Esophagus muscularis mucosa (tissue), 4 donors: ENCODE measurements at places on chromosomes 1 and 21. TPM values are rescaled to one million over a fixed set of nuclear protein-coding genes. Genes with fewer than 3 reads are reported as not detected.

- no peak for DNase-seq
Measured at GRCh38 chr1:241592273-241592958, 47.8 kb downstream of the CHML start.

- no peak for DNase-seq
Measured at GRCh38 chr21:14382486-14382834, 486 bp downstream of the HSPA13 start.

Gene IVL
- total RNA-seq = not detected

Gene MPZL1
- 130 TPM for total RNA-seq

- DNase-seq = no peak
Measured at GRCh38 chr1:206766251-206766856, 4.2 kb upstream of the IL19 start.

GRCh38 chr1:77438236-77438913, 156.6 kb downstream of the AK5 start:
- no peak for DNase-seq

Gene AKR7A3
- 1.6 TPM for total RNA-seq

Gene FGR
- 32.1 TPM for total RNA-seq

DNA sequence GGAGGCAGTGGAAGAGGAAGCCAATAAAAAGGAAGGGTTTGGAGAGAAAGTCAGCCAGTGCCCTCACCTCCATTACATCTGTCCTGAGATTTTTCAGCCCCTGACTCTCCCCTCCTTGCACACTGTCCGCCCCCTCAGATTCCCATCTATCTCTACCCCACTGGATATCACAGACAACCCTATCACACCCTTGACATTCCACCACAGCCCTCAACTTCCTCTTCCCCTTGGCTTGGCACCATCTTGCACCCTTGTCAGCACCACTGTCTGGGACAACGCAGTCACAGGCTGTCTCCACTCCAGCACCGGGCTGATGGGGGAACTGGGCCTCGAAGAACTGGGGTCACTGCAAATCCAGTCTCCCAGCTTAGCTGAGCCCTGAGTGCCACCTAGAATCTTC, 14.2 kb upstream of the PLEKHA6 start:
- no peak for DNase-seq

GRCh38 chr1:180235502-180236239, 5.6 kb downstream of the LHX4 start:
- no peak for DNase-seq

DNA sequence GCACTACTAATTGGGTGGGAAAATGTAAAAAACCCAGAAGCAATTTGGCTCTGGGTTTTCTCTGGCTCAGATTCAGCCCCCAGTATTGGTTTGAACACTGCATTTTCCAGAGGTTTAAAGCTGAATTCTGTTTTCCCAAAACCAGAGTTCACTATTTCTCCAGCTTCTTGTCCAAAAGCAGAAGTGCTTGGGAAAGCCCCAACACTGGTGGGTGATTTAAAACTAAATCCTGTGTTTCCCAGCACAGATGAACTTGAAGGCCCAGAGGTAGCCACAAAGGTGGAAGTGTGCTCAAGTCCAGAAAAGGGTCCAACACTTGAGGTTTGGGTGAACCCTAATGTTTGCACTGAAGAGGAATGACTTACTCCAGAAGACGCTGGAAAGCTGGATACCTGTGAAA, 678 bp downstream of the MCM3AP start:
- DNase-seq = no peak

Gene POMGNT1
- total RNA-seq = 47.2 TPM

- no peak for DNase-seq
Measured at GRCh38 chr1:115723756-115724155, 44.8 kb downstream of the CASQ2 start.

Gene GPA33
- total RNA-seq = 0.57 TPM

Gene BRDT
- not detected for total RNA-seq

GRCh38 chr1:33359931-33360330, 39.0 kb upstream of the A3GALT2 start:
- DNase-seq = no peak

DNA sequence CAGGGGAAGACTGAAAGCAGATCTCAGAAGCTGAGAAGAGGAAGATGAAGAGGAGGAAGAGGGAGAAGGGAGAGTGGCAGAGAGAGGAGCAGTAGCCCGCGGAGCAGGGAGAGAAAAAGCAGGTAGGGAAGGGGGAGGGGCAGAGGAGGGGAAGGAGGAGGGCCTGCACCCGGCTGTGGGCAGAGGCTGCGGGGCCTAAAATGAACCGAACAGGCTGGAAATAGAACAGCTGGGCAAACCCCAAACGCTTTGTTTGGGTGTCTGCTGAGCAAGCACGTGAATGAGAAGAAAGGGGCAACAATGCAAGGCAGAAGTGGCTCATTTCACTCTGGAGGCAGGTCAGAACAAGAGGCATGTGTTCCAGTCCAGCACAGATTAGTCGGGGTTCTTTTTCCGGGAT, 33.5 kb downstream of the KCNC4 start:
- no peak for DNase-seq

Gene DNAH14
- total RNA-seq = 15.0 TPM

- peak; percentile 72 for DNase-seq
Measured at GRCh38 chr1:205629751-205630150, 2.1 kb downstream of the ELK4 start.

Gene MNDA
- total RNA-seq = 3.9 TPM

- no peak for DNase-seq
Measured at GRCh38 chr1:204936765-204937164, 66.1 kb downstream of the NFASC start.

DNA sequence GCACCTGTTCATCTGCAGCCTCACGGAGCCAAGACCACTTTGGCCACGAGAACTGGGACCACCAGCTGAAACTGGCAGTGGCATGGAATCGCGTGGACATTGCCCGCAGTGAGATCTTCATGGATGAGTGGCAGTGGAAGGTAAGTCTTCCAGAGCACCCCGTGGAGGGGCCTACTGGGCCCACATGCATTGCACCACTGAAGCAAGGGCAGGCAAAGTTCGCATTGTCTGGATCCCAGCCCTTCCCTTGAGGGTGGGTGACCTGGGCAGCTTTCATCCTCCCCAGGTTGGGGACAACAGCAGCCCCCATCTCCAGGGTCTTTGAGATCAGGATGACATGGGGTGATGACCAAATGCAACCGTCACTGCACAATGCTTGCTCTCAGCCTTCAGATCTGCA, 37.5 kb downstream of the TRPM2 start:
- DNase-seq = no peak

DNA sequence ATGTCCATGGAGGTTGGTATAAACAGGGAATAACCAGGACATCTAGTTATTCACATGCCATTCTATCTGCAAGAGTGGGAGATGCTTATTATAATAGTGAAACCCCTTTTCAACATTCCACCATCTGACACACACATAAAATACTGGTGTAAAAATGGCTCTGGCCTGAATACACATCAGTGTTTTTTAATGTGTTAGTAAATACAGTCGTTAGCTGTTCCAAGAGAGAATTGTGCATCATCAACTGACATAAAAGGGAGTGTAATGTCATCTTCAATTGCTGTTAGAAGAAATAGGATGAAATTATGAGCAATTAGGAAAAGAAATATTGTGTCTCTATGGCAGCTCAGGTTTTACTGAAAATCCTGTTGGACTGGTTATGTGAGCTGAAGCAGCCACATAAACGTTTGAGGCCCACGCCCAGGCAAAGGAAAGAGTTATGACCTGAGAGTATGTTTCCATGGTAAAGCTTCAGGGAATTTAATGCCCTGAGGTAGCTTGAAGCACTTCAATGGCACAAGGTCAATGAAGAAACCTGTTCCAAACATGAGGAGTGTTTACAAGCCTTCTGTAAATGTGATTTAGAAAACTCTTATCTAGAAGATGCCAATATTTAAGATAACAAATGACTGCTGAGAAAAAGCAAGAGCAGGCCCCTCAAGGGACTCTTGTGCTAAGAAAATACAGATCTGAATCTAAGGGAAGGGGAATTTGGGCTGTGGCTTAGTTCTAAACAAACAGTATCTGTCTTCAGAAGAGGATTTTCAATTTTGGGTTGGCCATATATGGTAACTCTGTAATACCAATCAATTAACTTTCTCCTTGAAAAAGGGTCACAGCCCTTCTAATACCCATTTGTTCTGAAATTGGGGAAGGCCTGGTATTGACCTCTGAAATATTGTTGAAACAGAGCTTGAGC, 384.3 kb downstream of the SEC16B start:
- no peak for DNase-seq

Gene KISS1
- total RNA-seq = not detected

- no peak for DNase-seq
Measured at GRCh38 chr1:232282498-232282897, 347.4 kb downstream of the SIPA1L2 start.

Gene MYOCOS
- not detected for total RNA-seq

Gene OR10J1
- total RNA-seq = not detected

Gene KIF26B
- 1.7 TPM for total RNA-seq

- DNase-seq = no peak
Measured at GRCh38 chr1:63276624-63277023, 45.7 kb upstream of the FOXD3 start.

DNA sequence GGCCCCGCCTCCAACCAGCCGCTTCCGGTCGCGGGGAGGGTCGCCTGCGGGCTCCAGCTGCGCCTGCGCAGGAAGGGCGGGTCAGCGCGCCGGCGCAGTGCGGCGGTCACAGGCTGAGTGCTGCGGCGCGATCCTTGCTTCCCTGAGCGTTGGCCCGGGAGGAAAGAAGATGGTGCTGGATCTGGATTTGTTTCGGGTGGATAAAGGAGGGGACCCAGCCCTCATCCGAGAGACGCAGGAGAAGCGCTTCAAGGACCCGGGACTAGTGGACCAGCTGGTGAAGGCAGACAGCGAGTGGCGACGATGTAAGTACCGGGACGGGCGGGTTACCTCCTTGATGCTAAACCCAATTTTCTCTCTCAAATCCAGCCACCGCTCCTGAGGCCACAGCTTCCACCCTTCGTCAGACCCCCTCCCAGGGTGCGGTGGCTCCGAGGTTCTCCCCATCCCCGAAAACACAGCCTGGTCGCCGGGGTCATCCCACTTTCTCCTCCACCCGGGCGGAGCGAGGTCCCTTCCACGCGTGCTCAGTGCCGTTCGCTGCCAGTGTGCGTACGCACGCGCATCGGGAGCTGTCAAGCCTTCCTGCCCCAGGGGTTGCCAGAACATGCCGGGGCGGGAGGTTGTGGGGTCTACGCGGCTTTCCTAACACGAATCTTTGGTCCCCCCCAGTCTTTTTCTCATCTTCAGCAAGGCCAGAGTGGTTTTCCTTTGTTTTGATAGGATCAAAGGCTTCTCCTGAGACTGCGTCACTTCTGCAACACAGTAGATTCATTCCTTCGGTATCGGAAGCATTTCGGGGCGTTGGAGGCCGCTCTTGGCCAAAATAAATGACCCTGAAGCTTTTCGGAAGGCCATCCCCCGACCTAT, at the start of gene SARS1:
SARS1 (plus strand) TSS at position 95 of the 870 bp plus-strand sequence; CDS start at position 170, 75 bp downstream.
- peak; percentile 96 for DNase-seq

GRCh38 chr1:110556471-110556807, 37.5 kb upstream of the KCNA10 start:
- no peak for DNase-seq

Gene RNU1-4
- total RNA-seq = under 0.01 TPM

Gene GPR25
- not detected for total RNA-seq

- no peak for DNase-seq
Measured at GRCh38 chr21:46347791-46348381, 23.9 kb downstream of the PCNT start.

- no peak for DNase-seq
Measured at GRCh38 chr1:63864224-63864641, 90.4 kb downstream of the ROR1 start.

DNA sequence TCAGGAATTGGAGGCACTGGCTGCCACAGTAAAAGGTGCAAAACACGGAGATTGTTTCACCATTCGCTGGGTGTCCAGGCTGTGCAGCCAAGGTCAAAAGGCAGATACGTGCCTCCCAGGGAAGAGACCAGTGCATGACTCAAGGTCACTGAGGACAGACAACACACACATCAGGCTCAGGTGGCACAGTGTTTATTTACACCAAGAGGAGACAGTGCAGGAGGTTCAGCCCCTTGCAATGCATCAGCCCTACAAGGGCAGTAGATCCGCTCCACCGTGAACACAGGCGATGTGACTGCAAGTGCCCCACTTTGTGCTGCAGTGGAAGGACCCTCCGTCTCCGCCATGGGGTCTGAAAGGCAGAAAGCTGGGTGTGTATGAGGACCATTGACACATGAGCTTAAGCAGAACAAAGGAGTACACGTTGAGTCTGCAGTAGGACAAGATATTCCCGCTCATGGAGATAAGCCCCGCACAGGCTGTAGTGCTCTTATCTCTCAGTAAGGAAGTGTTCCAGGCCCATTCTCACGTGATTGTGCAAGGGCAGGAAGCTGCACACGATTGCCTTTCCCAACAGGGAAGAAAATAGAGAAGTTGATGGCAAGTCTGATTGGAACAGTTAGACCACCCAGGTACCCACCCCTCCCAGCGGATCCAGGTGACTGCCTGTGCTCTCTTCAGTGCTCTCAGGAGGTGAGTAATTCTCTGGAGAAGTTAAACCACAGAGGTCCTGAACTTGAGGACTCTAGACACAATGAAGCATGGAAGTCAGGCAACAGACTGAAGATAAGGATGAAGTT, 37.5 kb upstream of the QSOX1 start:
- DNase-seq = no peak

Gene PCNX2
- total RNA-seq = 23.3 TPM

- no peak for DNase-seq
Measured at GRCh38 chr21:43605320-43606215, 53.7 kb downstream of the HSF2BP start.

DNA sequence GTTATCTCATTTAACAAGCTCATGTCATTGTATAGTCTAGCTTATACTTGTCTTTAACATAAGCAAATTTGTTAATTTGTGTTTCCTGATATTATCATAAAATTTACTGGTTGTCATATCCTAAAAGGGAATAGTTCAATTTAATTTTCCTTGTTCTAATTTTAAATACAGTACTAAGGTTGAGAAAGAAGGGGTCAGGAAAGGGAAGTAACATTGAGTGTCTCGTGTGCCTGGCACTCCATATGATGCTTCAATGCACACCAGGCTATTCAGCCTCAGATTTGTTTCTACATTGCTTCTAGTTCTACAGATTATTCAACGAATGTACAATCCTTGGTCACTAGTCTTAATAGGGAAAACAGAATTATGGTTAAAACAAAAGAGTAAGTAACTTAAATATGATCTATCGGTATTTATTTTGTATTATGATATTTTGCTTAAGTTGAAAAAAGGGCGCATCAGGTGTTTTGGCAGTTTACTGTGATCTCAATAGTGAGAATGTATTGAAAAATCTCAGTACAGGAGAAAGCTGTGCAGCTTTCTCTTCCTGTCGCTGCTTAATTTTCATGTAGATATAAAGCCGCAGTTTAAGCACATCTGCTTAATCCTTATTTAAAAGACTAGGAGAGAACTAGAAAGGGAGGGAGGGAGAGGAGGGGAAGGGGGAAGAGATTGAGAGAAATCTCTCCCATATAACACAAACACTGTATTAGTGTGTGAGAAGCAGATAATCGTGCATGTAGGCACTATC, 13.0 kb downstream of the PTPRC start:
- DNase-seq = no peak

GRCh38 chr1:114618606-114619005, 37.2 kb upstream of the BCAS2 start:
- DNase-seq = no peak
